ENCODE measurements at places on chromosomes 1 and 21.

- DNase-seq: peak; percentile 87
Measured at GRCh38 chr1:112704391-112704933, 2.5 kb downstream of the RHOC start.

- DNase-seq: no peak
Measured at GRCh38 chr1:56429288-56429687, 150.1 kb downstream of the PLPP3 start.

- peak; percentile 5 for DNase-seq
Measured at GRCh38 chr1:209583408-209583807, at the start of gene CAMK1G. Gene CAMK1G (plus strand): TSS chr1:209583714. CDS start chr1:209594984, 11,270 bp downstream.

DNA sequence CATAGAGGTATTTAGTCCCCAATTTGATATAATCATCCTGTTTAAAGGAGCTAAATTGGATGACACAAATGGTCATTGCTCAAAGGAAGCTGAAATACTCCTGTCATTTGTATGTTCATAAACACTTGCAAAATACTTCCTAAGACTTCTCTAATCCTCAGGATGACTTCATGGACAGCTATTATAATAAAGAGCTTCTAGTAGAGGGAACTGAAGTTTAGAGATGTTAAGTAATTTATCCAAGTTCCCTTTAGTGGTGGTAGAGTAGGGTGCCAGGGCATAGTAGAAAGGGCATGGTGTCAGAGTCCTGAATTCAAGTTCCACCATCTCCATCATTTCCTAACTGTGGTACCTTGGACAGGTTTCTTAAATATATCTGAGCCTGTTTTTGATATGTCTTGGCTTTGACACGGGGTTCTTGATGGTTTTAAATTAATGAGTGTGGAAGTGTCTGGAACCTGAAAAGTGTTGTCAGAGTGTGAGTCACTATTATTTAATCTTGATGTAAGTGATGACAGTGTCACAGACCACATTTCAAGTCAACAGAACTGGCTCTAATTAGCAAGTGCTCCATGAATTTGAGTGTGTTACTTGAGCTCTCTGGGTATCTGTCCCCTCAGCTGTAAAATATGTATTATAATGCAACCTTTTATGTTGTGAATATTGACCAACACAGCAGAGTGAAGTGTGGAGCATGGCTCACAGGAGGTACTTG lies 12.1 kb upstream of the GBP6 start:
- DNase-seq: no peak

GRCh38 chr21:39669976-39670661 lies 57.4 kb downstream of the B3GALT5 start:
- DNase-seq: no peak

- no peak for DNase-seq
Measured at GRCh38 chr1:32743380-32744070, 41.0 kb upstream of the SYNC start.

- no peak for DNase-seq
Measured at GRCh38 chr1:169240449-169241232, 127.0 kb downstream of the NME7 start.

DNA sequence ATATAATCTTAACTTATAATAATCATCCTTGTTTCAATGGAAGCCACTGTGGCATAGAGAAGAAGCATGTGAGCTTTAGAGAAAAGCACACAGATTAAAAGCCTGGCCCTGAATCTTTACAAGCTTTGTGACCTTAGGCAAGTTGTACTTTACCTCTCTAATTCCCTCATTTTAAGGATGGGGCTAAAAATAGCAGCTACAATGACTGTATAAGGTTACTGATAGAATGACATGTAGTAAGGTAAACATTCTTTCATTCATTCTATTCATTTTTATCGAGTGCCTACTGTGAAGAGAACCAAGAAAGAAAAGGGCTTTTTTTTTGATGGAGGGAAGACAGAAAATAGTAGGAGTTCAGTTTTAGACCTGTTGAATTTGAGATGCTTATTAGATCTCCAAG lies 25.6 kb downstream of the CDKN2C start:
- DNase-seq: no peak
